ENCODE measurements at places on chromosomes 7 and 10.

GRCh38 chr7:129903935-129904334, 48.8 kb downstream of the UBE2H start:
- DNase-seq, result no peak

DNA sequence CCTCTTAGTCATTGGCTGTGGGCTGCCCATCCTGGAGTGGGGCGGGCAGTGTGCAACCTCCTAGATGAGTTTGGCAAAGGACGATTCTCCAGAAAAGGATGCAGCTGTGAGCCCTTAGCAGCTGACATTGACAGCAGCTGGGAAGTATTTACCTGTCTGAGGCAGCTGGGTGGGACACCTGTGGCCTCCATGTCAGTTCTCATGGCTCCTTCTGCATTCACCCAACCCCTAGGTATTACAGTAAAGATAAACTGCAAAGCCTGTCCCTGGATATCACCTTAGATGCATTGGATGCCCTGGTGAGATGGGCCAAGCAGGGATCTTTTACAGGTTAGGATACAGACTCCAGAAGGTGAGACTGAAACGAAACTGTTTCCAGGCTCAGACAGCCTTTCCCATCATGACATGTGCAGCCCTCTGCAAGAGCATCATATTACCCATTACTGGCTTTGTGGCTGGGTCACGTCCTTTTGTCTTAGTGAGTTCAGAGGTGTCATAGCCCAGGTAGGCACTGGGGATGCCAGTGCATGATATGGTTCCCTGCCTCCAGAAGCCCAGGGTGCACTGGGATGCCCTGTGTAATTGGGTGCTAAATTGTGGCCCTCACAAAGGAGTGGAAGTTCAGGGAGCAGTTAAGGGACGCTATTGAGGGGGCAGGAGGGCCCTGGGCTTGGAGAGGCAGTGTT, 28.9 kb downstream of the MINDY4 start:
- DNase-seq, result no peak

DNA sequence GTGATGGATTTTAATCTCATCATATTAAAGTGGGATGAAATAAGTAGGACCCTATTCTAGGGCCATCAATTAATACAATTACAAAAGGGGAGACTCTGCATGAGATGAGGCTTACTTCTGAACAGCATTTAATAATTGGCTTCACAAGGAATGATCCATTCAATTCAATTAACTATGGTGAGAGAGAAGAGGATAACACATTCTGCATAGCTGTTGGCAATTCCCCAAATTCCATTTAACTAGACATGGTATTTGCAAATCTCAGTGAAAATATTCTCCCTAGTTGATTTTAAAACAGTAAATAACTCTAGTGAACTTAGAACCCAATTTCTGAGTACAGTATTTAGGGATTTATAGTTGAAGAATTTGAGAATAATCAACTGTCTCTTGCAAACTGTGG, 145.3 kb downstream of the NOC3L start:
- no peak for DNase-seq

GRCh38 chr10:60490013-60490412, 100.3 kb upstream of the ANK3 start:
- no peak for DNase-seq

DNA sequence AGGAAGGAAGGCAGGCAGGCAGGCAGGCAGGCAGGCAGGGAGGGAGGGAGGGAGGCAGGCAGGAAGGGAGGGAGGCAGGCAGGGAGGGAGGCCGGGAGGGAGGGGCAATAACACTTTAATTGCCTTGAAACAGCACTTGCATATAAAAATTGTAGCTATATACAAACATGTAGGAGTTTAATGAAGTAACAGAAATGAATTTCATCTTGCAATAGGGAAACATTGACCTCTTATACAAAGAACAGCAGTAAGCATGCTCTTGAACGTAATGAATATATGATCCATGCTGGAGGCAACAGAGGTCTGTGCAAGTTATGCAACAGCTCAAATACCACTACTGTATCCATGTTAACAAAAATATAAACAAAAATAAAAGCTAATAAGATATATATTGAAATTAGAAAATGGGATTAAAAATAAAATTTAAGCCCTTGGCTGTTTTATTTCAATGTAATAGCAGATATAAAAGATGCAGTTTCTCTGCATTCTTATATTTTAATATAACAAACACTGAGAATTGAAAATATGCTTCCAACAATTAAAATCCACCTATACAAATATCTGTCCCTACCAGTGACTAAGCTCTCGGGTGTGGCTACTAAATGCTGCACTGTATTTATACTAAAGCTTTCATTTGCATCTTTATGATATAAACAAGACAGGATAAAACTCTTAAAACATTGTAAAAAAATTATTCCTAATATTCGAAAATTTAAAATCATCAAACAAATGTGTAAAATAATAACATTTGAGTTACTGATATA, 50.3 kb downstream of the CACNA2D1 start:
- DNase-seq, result no peak

DNA sequence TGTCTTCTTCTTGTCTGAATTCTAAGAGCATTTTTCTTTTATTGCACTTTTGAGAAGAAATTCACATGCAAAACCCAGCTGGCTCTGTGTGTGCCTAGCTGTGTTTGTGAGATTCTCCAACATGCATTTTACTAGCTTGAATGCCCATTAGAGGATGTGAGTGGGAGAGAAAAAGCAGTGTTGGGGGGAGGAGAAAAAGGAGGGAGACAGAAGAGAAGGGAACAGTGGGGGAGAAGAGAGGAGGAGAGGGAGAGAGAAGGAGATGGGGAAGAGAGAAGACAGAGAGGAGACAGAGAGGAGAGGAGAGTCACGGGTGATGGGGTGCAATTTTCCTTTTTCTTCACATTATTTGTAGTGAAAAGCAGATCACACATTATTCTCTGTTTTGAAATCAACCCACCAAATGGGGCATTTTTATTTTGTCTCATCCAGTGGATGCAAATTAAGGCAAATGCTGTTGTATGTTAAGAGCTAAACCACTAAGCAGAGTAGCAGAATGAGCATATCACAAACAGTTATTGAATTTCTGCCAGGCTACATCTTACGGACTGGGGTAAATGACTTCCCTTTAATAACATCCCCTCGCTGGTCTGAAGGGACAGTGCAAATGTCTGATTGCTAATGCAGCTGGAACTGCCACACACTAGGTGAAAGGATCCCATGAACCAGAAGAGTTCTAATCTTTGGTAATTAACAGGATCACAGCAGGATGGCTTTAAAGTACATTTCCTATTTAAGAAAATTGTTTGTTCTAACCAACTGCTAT, 849 bp downstream of the LRRN3 start:
- DNase-seq, result no peak

DNA sequence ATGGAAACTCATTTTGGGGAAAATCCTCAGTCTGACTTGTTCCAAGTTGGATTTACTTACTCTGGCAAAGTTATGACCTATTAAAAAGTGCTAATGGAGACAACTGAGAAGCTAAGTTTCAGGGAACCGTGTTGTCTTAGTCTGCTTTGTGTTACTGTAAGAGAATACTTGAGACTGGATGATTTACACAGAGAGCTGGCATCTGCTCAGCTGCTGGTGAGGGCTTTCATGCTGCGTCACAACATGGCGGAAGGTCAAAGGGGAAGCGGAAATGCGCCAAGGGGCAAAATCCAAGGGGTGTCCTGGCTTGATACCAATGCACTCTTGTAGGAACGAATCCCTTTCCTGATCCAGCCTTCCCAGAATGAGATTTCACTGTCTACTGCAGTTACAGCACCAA, 46.4 kb downstream of the MTURN start:
- DNase-seq, result no peak

GRCh38 chr7:39557222-39557621, 9.0 kb upstream of the YAE1 start:
- DNase-seq, result no peak
